HCT116 (cell line): ENCODE measurements at places on chromosomes 4 and X. TPM values are rescaled to one million over a fixed set of nuclear protein-coding genes. Genes with fewer than 3 reads are reported as not detected.
A peak's percentile ranks its signal among the peaks of the same experiment; 100 is the strongest.

HTR2C gene
- not detected for total RNA-seq

MAGED1 gene
- total RNA-seq = 82.3 TPM

DNA sequence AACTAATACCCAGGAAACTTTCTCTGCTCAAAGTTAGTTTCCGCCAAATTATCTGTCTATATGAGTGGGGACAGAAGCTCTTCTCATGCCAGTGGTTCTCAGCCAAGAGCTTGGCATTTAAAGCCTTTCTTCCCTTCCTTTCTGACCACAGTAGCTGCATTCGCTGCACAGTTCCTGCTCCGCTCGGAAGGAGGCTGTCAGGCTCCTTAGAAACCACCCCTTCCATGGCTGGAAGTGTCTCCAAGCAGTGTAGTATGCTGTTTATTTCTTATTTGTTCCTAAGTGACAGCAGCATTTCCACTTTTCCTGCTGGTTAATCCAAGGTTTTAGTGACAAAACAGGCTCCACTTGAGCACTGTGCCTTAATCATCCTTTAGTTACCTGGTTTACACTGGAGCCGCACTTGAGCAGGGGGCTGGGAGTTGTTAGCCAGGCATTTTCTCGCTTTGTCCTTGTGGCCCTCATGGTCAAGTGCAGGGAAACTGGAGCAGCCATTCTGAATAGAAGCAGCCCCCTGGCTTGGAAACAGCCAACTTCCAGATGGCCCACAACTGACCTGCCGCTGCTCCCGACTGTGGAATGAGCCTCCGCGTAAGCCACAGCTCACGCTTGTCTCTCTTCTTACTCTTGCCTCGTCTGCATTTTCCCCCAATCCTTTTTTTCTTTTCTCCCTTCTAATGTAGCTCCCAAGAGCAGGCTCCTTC, 739.4 kb upstream of the TENM3 start:
- H3K27ac ChIP-seq = no peak overlapping the region
- H3K27me3 ChIP-seq = peaks cover 21% of the 10 kb centered on the region
- no peaks in the 10 kb centered on the region for H3K4me1 ChIP-seq
- no peak for DNase-seq

- no peaks in the 10 kb centered on the region for H3K36me3 ChIP-seq
- no peak overlapping the region for H3K4me3 ChIP-seq
- no peaks in the 10 kb centered on the region for H3K4me1 ChIP-seq
- no peak overlapping the region for H3K27ac ChIP-seq
Observed at GRCh38 chr4:10421344-10422055, 35.7 kb downstream of the ZNF518B start.

GRCh38 chrX:3257471-3257870, 89.0 kb downstream of the MXRA5 start:
- H3K27me3 ChIP-seq = no peaks in the 10 kb centered on the region
- no peak for DNase-seq
- no peak overlapping the region for H3K27ac ChIP-seq
- no peaks in the 10 kb centered on the region for H3K4me1 ChIP-seq
- no peaks in the 10 kb centered on the region for H3K36me3 ChIP-seq

UGT2B15 gene
- 0.17 TPM for total RNA-seq

GRCh38 chr4:40055863-40056715, 561 bp upstream of the N4BP2 start:
- peak overlapping the region; percentile 91 for H3K27ac ChIP-seq
- H3K4me1 ChIP-seq = peaks cover 43% of the 10 kb centered on the region
- no peaks in the 10 kb centered on the region for H3K27me3 ChIP-seq
- peak overlapping the region; percentile 74 for H3K4me3 ChIP-seq

- H3K27ac ChIP-seq = peak overlapping the region; percentile 78
- no peaks in the 10 kb centered on the region for H3K36me3 ChIP-seq
- H3K4me1 ChIP-seq = peaks cover 17% of the 10 kb centered on the region
- H3K4me3 ChIP-seq = no peak overlapping the region
- DNase-seq = peak; percentile 89
Observed at GRCh38 chr4:74682567-74683359, 111.6 kb downstream of the BTC start.

GRCh38 chrX:133418588-133418987, 3.3 kb upstream of the GPC4 start:
- no peak for DNase-seq
- H3K27ac ChIP-seq = no peak overlapping the region
- H3K4me3 ChIP-seq = no peak overlapping the region
- peaks cover 5% of the 10 kb centered on the region; the same call in 1 of the 2 replicates for H3K4me1 ChIP-seq
- H3K36me3 ChIP-seq = no peaks in the 10 kb centered on the region
- H3K27me3 ChIP-seq = no peaks in the 10 kb centered on the region

DNA sequence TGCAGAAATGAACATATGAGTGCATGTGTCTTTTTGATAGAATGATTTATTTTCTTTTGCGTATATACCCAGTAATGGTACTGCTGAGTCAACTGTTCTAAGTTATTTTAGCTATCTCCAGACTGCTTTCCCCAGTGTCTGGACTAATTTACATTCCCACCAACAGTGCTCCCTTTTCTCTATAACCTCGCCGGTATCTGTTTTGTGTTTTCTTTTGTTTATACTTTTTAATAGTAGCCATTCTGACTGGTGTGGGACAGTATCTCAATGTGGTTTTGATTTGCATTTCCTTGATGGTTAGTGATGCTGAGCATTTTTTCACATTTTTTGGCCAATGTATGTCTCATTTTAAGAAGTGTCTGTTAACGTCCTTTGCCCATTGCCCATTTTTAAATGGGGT, 218.6 kb upstream of the KCNIP4 start:
- no peak overlapping the region for H3K4me3 ChIP-seq
- no peaks in the 10 kb centered on the region for H3K27me3 ChIP-seq
- no peak for DNase-seq
- no peak overlapping the region for H3K27ac ChIP-seq

SPATA4 gene
- total RNA-seq = 0.20 TPM

MORC4 gene
- 20.6 TPM for total RNA-seq

- H3K27me3 ChIP-seq = no peaks in the 10 kb centered on the region
- DNase-seq = no peak
- peaks cover 6% of the 10 kb centered on the region; the same call in 1 of the 2 replicates for H3K4me1 ChIP-seq
Observed at GRCh38 chr4:106414366-106414765, 45.8 kb upstream of the GIMD1 start.
